ENCODE measurements at places on chromosomes 2 and 18. TPM values are rescaled to one million over a fixed set of nuclear protein-coding genes. Genes with fewer than 3 reads are reported as not detected.

Gene SULT1C2
- not detected for total RNA-seq

Gene UGT1A10
- not detected for total RNA-seq

Gene MYCN
- total RNA-seq, result 43.8 TPM

Gene RSAD2
- not detected for total RNA-seq

Gene FSIP2
- 56.4 TPM for total RNA-seq

Gene DUSP19
- total RNA-seq, result 1.6 TPM

Gene TMEFF2
- total RNA-seq, result 23.9 TPM

Gene CDH20
- total RNA-seq, result 0.47 TPM

Gene BOLL
- not detected for total RNA-seq

Gene GLI2
- total RNA-seq, result 3.9 TPM

Gene KLHL29
- 36.5 TPM for total RNA-seq

Gene FAM110C
- total RNA-seq, result not detected

Gene MARCO
- not detected for total RNA-seq

Gene KCNE4
- not detected for total RNA-seq

Gene ZSCAN30
- total RNA-seq, result 41.0 TPM

Gene ESPNL
- 0.81 TPM for total RNA-seq

Gene TMEM17
- total RNA-seq, result 0.91 TPM

Gene CERKL
- total RNA-seq, result 5.7 TPM

Gene BIN1
- 176 TPM for total RNA-seq

Gene CDH19
- total RNA-seq, result not detected

Gene DPY30
- total RNA-seq, result 67.5 TPM

Gene SCYGR1
- total RNA-seq, result not detected

Gene LCLAT1
- total RNA-seq, result 16.0 TPM

Gene LIMS3
- 0.98 TPM for total RNA-seq

Gene PSMG2
- total RNA-seq, result 48.7 TPM

Gene ATP6V1C2
- not detected for total RNA-seq

Gene TEX261
- total RNA-seq, result 43.0 TPM

Gene ODC1
- 88.0 TPM for total RNA-seq

Measured in glutamatergic neuron (in vitro differentiated cells).